M059J (cell line): ENCODE measurements at places on chromosomes 3 and 15.
A peak's percentile ranks its signal among the peaks of the same experiment; 100 is the strongest.

- DNase-seq: no peak
These were observed 19.7 kb upstream of the TCAIM start for GRCh38 chr3:44318891-44319311.

- DNase-seq: no peak
These were observed 68.6 kb upstream of the CCDC39 start for GRCh38 chr3:180747805-180748361.

- no peak for DNase-seq
These were observed 420.5 kb upstream of the WNT5A start for GRCh38 chr3:55907616-55908015.

GRCh38 chr3:156760333-156760732, 65.8 kb upstream of the LEKR1 start:
- DNase-seq: no peak

DNA sequence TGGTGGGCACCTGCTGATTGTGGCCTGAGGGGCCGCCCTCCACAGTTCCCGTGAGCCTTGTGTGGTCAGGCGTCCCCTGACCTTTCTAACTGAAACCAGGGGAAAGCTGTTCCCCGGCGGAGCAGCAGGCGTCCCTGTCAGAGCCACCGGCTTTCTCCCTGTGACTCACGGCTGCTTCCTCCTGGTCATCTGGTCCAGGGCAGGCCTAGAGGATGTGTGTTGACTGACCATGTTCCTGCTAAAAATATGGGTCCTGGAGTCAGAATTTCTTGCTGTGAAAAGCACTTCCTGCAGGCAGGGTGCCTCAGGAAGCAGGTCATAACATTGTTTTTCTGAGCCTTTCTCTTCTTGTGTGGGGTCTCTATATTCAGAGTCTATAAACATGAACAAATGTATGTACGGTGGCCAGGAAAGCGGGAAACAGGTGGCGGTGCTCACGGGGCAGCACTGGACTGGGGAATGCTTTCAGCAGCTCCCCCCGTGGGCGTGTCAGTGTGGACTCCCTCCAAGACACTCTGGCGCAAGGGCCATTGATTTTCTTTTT, 38.4 kb upstream of the CGNL1 start:
- DNase-seq: peak; percentile 53

GRCh38 chr3:56113231-56113630, 355.0 kb downstream of the ERC2 start:
- DNase-seq: no peak

GRCh38 chr15:66912001-66912400, 153.4 kb upstream of the SMAD3 start:
- DNase-seq: no peak

DNA sequence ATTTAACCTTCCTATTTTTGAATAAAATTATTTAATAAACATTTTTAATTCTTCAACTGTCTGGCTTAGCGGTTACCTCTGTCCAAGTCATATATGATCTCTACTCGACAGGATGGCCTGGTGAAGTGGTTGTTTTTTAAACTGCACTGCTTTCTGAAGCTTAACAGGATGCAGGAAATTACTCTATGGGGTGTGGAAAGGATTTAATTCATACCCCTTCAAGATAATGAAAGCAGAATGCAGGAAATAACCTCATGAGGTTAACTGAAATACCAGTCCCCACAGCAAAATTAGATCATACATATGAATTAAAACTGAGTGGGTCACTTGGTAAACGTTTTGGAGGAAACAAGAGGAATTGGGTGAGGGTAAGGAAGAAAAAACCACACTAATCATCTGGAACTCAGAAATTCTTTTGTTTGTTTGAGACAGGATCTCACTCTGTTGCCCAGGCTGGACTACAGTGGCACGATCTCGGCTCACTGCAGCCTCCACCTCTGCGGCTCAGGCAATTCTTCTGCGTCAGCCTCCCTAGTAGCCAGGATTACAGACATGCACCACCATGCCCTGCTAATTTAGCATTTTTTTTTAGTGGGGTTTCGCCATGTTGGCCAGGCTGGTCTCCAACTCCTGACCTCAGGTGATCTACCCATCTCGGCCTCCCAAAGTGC, 50.1 kb downstream of the LYSMD4 start:
- peak; percentile 38 for DNase-seq
